ENCODE measurements at places on chromosomes 6 and 20.

- DNase-seq = no peak
These were observed 70.6 kb downstream of the NRN1 start for GRCh38 chr6:5936140-5936539.

DNA sequence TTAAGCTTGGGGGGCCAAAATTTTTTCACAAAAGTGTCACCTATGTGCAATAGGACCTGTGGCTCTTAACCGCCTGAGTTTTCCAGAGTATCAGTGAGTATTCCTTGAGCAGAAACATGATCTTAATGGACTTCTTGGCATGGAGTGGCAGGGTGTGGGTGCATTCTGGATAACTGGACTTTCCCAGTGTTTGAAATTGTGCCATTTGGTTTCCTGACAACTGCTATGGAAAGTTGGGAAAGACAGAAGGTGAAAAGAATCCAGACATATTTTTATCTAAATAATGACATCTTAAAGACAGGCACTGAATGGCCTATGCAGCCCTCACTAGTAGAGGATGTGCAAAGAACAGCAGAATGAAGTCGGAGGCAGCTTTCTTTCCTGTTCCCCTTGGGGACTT, 34.3 kb upstream of the ADTRP start:
- DNase-seq = no peak

- no peak for DNase-seq
These were observed 88.3 kb upstream of the PAK5 start for GRCh38 chr20:9927224-9927623.

DNA sequence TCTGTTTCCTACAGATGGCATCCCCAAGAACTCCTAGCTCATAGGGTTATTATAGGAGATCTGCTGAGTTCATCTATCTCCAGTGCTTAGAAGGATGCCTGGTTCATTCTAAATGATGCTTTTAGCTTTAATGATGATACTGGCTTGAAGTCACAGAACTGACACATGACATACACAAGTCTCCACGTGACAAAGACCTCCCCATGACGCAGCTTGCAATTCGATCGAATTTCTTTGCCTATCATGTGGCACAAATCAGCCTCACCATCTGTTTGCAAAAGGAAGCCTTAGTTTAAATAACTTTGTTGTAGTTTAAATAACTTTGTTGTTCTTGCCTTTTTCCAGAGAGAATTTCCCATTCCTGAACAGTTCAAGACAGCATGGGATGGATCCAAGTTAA, 44.1 kb upstream of the FAM8A1 start:
- no peak for DNase-seq

- DNase-seq = peak; percentile 84
These were observed 129.2 kb upstream of the PRND start for GRCh38 chr20:4592316-4593148.

DNA sequence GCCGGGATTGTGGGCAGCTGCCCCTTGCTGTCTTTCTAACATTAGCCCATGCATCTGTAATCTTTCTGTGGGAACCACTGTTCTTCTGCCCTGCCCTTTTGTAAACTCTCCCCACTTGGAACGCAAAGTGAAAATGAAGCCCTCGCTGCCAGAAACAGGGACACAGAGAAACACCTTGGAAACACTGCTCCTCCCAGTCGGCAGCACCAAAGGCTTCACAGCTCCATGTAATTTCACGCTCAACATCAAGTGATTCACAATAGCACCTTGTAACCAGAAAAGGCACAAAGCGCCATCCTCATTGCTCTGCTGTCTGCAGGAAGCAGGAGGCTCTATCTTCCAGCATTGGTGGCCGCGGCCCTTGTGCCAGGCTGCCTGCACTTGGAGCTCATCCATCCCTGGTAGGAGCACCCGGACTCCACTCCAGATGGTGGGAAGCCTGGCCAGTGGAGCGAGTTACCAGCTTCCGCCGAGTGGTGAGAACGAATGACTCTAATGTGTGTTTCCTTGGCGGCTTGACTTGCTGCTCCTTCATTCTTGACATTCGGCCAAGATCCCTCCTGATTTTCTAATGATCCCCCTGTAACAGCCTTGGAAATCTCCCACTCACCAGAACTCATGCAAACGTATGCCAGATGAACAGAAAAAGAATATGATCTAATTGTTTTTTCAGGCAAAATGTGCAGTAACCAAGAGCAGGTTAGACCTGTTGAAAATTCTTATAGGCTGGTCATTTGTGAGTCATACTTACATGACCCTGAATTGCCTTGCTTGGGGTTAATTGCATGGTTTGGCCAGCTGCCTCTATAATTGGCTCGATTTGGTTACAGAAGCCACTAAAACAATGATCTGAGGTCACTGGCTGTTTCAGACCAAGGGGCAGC, 169.1 kb upstream of the CDYL start:
- DNase-seq = no peak

GRCh38 chr6:29734046-29735018, 11.1 kb downstream of the HLA-F start:
- no peak for DNase-seq

GRCh38 chr20:57148263-57148662, 118.2 kb downstream of the BMP7 start:
- peak; percentile 7 for DNase-seq

DNA sequence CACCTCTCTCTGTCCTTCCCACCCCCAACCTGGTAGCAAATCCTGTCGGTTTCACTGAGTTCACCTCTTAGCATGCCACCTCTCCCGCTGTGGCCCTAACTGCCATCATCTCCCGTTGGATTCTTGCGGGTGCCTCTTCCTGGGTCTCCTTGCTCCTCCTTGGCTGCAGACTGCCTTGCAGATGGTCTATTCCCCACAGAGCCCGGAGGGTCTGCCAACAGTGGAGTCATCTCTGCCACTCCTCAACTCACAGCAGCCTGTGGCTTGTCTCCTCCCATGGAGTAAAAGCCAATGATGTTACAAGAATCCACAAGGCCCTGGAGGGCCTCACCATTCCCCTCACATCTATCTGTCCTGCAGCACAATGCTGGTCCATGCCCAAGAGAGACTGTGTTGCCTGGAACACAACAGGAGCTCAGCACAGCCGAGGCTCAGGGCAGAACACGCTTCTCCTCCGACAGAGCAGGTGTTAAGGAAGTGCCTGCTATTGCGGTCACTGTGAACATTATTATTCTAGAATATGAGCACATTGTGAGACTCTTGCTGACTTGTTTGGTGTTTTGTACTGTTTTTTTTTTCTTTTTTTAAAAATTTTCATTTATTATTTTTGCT, 241.8 kb upstream of the SULF2 start:
- DNase-seq = no peak

DNA sequence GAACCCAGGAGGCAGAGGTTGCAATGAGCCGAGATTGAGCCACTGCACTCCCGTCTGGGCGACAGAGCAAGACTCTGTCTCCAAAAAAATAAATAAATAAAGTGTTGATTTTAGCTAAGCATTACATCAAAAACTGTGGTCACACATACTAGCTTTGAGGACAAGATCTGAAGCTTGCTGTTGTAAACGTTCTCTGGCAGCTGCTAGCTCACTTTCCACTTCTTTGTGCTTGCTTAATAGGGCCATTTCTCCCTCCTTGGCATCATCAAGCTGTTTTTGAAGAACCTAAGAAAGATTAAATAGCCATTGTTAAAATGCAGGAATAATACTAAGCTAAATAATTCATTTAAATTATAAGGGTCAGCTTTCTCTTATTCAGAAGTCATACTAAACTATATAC, 55.7 kb downstream of the FAM184A start:
- no peak for DNase-seq

DNA sequence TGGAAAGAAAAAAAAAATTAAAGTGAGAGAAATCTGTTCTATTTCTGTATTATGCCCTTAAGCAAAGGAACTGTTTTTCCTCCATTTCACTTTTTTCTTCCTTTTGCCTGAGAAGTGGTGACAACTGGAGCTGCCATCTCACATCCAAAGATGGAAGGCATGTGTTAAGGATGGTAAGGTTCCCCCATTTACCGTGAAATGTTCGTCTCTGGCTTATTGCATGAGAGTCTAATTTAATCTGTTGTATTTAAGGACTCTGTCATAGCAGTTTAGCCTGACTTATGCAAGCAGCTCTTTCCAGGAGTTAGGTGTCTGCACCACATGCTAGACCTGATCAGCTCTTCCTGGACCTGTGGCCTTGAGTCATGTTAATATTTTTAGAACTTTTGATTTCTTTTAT, 389.5 kb upstream of the MAP3K7 start:
- no peak for DNase-seq

- no peak for DNase-seq
These were observed 276.8 kb downstream of the TENT5A start for GRCh38 chr6:81475646-81476045.

- DNase-seq = no peak
These were observed 6.6 kb downstream of the KIF25 start for GRCh38 chr6:168004023-168004422.

GRCh38 chr20:46731770-46732169, 22.3 kb downstream of the SLC2A10 start:
- DNase-seq = no peak

DNA sequence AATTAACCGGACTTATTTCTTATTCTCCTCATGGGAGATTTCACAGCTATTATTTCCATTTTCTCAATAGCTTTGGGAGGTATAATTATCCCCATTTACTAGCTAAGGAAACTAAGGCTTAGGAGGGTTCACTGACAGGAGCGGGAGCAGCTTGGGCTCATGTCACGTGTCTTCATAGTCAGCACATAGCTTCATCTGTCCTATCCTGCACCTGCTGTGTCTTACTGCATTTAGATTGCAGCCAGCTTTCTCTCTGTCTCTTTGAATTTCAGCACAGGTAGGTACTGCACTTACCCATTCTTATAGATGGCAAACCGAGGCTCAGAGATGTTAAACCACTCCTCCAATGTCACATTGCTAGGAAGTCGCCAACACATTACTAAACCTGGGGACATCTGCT, 839.9 kb downstream of the MAFB start:
- DNase-seq = no peak

DNA sequence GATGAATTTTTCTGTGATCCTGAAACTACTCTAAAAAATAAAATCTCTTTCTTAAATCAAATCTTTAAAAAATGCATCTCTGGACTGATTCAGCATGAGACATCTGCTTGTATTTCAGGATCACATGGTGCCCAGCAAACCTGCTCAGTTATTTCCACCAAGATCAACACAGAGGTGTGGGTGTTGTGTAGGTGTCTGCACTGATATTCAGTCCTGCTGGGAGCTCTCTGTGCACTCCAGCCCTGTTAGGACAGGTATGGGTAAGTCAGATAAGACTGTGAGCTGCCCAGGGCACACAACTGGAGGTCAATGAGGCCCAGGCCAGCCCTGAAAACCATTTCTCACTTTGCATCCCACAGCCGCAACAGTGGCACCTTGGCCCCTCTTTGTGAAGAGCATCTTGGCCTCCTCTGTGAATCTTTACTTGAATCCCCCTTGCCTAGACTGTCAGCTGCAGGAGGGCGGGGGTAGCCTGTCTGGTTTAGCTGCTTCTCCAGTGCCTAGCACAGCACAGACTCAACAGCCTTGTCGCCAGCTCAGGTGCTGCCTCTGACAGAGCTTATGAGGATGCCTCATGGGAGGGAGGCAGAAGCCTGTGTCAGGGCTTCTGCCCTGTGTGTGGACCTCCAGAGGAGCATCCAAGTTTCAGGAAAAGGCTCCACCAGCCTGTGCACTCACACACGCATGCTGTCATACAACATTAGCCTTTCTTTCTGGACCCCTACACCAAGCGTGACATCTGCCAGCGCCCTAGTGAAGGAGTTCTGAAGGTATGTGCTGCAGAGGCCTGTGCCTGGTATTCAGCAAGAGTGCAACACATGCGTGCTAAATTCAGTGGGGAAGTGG, 187.6 kb upstream of the CST7 start:
- peak; percentile 56 for DNase-seq

- DNase-seq = no peak
These were observed 93.8 kb downstream of the FOXA2 start for GRCh38 chr20:22490287-22491193.

GRCh38 chr6:79396625-79397024, 140.6 kb downstream of the LCA5 start:
- no peak for DNase-seq

DNA sequence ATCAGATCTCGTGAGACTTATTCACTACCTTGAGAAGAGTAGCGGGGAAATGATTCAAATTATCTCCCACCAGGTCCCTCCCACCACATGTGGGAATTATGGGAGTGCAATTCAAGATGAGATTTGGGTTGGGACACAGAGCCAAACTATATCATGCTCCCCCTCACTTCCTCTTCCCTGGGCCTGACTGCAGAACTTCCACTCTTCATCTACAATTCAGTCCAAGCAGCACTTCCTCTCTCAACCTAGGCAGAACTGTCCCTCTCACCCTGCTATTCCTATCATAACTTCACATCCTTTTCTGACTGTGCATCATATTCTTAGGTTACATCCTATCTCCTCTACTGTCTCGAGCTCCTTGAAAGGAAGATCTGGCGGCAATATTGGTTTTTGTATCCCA, 184.0 kb upstream of the HDDC2 start:
- no peak for DNase-seq

DNA sequence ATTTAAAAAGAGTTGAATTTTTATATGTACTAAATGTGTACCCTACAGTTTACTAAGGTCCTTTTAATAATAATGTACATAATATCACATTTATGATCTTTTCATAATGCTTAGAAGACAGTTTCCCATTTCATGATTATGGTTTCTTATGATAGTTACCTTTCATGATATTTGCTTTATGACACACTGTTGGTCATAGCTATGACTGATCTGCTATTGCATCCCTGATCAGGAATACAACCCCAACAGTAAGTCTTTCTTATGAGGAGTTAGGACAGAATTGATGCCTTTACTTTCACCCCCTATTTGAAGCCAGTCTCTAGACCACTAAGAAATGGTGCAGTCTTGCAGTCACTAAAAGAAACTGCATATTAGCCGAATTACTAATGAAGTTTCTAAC, 31.0 kb downstream of the LCA5 start:
- no peak for DNase-seq

GRCh38 chr6:117619178-117619577, 16.9 kb upstream of the GOPC start:
- DNase-seq = no peak

DNA sequence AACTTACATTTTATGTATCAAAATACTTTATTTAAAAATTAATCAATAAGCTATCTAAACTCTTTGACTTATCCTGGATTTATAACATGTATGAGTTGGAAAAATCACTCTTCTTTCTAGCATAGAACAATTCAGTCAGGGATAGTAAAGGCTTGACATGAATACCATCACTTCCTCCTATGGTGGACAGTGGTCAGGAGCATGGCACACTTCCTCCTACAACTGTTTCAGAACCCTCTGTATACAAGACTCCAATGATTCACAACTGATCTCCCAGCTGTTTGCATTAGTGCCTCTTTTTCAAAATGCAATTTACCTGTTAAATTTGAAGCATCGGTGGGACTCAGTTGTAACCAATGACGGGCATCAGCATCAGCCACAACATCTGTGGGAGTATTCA, 129.7 kb downstream of the RALGAPA2 start:
- DNase-seq = no peak

DNA sequence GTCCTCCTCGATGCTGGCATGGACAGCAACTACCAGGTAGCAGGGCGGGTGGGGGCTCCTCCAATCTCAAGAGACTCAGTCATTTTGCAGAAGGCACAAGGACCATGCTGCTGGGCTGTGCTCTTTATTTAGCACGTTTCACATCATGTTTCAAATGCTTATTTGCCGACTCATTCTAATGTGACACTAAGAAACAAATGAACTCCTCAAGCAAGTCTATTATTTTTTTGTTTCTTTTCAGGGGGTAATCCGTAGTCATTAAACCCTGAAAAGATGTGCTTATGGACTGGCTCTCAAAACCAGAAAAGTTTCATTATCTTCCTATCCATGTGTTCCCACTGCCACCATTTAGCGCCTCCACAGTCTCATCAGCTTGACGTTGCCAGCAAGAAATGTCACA, 92.9 kb downstream of the ANKS1A start:
- DNase-seq = no peak

- DNase-seq = no peak
These were observed 204.8 kb downstream of the DTNBP1 start for GRCh38 chr6:15458021-15458459.

GRCh38 chr6:33683051-33683571, 28.4 kb downstream of the UQCC2 start:
- peak; percentile 78 for DNase-seq
